ENCODE measurements at places on chromosomes 3 and 15.

DNA sequence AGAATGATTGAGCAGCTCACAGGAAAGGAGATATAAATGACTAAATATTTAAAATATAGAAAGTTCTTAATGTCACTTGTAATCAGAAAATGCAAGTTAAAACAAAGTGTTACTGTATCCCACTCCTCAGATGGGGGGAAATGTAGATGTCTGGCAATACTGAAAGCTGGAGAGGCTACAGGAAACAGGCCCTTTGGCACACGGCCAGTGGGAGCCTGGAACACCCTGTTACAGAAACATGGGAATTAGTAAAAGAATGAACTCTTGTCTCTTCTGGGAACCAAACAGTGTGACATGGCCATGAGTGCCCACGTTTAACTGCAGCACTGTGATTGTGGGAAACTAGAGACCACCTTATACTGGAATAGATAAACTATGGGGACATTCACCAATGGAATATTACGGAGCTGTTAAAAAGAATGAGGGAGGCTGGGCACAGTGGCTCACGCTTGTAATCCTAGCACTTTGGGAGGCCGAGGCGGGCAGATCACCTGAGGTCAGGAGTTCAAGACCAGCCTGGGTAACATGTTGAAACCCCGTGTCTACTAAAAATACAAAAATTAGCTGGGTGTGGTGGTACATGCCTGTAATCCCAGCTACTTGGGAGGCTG, 50.2 kb downstream of the CDCP1 start:
- DNase-seq = no peak

- DNase-seq = no peak
Measured at GRCh38 chr3:115161866-115162265, 14.8 kb upstream of the ZBTB20 start.

GRCh38 chr15:31365655-31366127, 39.1 kb downstream of the KLF13 start:
- DNase-seq = peak; percentile 63

- no peak for DNase-seq
Measured at GRCh38 chr15:70698426-70698825, 64.9 kb downstream of the UACA start.

DNA sequence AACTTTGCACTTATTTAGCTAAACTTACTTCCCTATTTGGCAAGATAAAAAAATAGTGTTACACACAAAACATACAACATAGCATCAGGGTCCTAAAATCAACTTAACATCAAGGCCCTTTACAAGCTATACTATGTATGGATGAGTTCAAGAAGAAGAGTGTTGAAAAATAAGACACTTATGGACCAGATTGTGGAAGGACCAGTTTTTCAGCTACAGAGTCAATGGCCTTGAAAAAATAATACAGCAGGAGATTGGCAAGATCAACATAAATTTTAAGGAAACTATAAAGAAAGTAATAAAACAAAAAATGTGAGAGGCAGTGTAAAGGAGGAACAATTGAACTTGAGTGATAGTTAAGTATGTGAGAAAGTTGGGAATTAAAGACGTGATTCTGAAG, 66.3 kb upstream of the BBX start:
- no peak for DNase-seq

- no peak for DNase-seq
Measured at GRCh38 chr3:23209103-23209502, 6.0 kb downstream of the UBE2E2 start.

DNA sequence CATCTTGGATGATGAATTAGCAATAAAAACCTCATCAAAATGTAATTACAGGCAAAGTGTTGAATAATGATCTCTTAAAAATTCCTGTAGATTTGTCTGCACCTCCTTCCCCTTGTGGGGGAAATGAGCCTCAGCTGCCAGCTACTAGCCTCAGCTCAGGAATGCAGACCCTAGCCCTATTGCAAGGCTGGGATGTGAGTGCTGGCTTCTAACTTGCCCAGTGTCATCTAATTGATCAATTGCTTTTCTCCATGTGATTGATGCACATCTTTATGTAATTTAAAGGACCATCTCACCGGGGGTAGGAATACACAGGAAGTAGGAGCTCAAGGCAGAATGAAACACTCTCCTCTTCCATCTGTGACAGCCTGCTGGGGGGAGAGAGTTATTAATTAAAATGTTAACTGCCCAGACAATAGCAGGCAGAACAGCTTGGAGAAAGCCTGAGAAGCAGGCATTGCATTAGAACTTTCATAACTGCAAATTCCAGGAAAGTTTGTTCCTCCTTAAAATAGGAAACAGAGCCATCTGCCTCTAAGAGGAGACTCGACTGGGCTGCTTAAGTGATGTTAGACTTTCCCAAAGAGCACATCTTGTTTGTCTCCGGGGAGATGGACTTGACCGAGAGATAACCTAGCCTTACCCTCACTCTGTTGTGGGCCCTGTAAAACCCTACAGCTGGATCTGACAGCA, 69.6 kb downstream of the LRTM1 start:
- DNase-seq = no peak

GRCh38 chr3:17585394-17586325, 156.8 kb downstream of the TBC1D5 start:
- no peak for DNase-seq

GRCh38 chr3:184636741-184637316, 75.0 kb downstream of the MAGEF1 start:
- no peak for DNase-seq

DNA sequence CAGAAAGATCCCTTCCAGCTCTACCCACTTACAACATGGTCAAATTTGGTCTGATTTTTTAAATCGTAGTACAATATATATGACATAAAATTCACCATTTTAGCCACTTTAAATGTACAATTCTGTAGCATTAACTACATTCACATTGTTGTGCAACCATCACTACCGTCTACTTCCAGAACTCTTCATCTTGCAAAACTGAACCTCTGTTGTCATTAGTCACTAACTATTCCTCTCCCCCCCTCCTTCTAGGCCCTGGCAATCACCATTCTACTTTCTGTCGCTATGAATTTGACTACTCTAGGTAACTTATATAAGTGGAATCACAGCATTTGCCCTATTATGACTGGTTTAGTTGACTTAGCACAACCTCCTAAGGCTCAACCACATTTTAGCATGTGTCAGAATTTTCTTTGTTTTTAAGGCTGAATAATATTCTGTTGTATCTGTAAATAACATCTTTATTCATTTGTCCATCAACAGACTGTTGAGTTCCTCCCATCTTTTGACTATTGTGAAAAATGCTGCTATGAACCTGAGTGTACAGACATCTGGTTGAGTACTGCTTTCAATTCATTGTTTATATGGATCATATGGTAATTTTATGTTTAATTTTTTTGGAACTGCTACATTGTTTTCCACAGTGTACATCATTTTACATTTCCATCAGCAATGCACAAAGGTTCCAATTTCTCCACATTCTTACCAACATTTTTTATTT, 35.5 kb upstream of the CCR2 start:
- no peak for DNase-seq

- no peak for DNase-seq
Measured at GRCh38 chr3:9666704-9667445, 17.6 kb downstream of the MTMR14 start.

- DNase-seq = no peak
Measured at GRCh38 chr3:72474775-72475174, 373.5 kb downstream of the SHQ1 start.

DNA sequence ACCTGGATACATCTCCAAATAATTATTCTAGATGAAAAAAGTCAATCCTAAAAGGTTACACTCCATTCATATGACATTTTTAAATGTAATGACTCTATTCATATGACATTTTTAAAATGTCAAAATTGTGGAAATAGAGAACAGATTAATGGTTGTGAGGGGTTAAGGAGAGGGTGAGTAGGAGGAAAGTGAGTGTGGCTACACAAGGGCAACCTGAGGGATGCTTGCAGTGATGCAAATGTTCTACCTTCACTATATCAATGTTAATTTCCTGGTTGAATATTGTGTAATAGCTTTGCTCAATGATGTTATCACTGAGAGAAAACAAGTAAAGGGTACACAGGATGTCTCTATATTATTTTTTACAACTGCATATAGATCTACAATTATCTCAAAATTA, 54.9 kb upstream of the PXYLP1 start:
- no peak for DNase-seq

GRCh38 chr15:43292375-43293078, 25.8 kb upstream of the TGM5 start:
- DNase-seq = no peak

DNA sequence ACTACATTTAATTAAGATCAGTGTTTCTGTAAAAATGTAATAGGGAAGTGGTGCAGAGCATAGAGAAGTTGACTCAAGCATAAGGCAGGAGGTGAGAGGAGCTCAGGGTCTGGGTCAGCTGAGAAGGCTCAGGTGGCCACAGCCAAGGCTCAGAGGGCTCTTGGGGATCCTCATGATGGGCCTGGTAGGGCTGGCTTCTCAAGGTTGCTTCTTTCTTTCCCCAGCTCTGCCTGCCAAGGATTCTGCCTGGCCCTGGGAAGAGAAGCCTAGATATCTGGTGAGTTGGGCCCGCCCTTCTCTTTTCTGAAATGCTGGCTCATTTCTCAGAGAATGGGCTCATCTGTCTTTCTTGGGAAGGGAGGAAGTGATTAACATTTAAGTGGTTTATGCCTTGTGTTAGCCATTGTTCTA, 6.5 kb downstream of the ZNF589 start:
- no peak for DNase-seq

DNA sequence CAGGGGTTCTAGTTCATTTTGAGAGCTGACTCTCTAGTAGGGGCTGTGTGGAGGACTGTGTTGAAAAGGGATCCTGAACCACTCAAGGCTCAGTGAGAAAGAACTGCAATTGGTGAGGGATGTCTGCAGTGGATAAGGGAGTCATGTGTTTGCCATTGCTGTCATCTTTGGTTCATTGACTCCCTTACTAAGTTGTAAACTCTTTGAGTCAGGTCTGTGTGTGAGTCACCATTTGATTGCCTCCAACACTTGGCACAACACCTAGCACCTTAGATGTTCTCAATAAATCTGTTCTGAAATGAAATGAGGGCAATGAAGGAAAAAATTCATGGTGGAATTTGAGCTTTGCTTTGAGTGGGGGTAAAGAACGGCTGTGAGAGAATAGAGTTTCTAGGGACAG, 51.7 kb downstream of the PLS1 start:
- DNase-seq = no peak

DNA sequence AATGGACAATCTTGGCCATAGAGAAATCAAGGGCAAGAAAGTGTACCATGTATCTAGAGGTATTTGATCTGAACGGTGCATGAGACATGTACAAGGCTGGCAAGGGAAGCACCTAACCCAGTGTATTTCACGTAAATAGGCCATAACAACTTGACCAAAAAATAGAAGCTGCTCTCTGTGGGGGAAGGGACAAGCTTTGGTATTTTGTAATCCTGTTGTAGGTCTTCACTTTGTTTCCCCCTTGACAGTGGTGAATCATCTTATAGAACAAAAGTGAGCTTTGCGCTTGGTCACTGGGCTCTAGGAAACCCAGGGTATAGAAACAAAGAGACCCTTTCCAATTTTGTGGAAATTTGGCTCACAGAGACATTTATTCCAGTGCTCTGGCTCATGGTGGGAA, 21.0 kb downstream of the LARS2 start:
- DNase-seq = no peak

DNA sequence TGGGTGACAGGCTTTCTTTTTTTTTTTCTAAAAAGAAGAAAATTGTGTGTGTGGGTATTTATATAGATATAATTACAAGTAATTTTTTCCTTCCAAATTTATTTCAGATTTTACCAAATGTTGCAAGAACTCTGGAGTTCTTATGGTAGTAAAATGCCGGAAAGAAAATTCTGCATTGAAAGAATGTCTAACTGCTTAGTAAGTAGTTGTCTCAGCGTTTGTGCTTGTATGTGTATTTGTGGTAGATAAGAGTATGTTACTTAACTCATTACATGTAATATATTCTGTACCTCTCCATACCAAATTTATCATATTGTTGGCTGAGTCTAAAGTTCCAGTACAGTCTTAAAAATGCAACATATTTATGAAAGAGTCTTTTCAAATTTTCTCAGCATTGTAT, 32.3 kb upstream of the ZCWPW2 start:
- DNase-seq = no peak

GRCh38 chr3:40088527-40089170, 220.9 kb upstream of the EIF1B start:
- DNase-seq = no peak

GRCh38 chr3:17798000-17798399, 55.6 kb upstream of the TBC1D5 start:
- DNase-seq = no peak

GRCh38 chr3:71048948-71049347, 534.6 kb downstream of the FOXP1 start:
- no peak for DNase-seq

- no peak for DNase-seq
Measured at GRCh38 chr15:87628311-87628710, 628.2 kb downstream of the NTRK3 start.
